ENCODE measurements at places on chromosomes 11 and 22.

DNA sequence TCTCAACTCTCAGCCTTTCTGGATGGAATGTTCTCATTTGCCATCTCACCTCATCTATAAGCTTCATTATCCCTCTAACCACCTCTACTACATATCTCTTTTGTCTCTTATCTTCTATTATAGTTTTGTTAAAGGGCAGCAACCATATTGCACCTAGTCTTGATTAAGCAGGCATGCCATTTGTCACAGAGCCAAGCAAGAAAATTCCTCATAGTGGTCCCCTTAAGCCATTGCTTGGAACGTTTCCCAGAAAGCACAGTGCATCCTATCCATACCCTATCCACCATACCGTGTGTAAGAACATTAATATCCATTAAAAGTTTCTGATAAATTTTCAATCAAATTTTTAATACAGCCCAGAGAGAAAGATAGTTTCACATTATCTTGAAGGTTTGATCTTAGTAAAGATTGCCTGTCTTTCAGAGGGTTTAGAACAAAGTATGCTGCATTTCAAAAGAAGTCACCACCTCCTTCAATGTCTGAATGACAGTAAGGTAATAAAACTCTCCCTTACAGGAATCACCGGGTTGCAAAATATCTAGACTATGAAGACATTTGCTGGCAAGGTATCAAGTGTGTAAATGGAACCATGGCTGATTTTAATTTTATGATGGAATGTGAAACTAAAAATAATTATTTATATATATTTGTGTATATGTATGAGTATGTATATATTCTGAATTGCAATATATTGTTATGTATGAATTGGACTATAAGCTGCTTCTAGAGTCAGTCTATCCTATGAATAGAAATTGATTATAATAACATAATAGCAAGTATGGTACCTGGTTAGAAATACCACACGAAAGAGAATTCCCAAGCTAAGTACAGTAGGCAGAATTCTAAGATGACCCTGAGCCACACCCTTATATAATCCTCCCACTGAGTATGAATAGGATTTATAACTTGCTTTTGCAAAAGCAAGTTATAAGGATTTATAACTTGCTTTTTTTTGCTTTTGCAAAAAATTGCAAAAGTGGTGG lies 1296.3 kb downstream of the LRRC4C start:
- no peak for DNase-seq

DNA sequence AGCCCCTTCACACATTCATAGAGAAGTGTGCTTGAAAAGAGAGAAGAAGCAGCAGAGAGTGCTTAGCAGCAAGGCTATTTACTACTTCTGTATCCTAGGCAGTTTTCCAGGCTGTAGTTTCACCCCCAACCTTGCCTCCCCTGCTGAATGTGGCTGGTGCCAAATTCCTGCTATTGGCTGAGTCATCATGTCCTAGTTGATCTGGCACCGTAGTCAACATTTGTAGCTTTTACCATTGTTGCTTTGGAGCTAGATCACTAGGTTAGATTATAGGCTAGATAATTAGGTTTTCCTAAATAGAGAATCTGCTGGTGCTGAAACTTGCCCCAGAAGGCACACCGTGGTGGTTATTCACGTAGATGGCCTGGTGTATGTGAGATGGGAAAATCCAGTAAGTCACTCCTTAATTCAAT lies 32.7 kb downstream of the ARHGAP42 start:
- DNase-seq = no peak

DNA sequence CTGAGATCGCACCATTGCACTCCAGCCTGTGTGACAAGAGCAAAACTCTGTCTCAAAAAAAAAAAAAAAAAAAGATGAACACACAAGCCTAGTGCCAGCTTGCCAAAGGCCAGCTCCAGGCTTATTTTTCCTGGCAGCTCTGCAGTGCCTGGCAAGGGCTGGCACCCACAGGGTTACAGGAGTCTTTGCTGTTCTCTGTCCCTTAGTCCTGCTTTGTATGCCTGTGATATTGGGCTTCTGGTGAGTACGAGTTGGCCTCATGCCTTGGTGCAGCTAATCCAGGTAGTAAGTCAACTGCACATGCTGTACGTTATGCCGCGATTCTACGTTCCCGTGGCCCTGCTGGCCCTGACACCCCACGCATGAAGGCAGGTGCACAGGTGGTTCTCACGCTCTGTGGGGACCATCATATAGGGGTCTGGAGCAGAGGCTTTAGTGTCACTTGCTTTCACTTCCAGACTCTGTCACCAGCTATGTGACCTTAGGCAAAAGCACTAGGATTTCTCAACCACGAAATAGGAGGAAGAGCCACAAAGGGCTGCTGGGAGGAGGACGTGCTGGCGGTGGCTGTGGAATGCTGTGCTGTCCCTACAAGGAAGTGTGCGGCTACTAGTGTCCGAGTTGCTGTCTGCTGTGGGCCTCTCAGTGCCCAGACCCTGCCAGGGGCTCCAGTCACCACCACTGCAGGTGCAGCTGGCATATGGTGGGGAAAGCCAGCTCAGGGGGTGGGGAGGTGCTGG lies 21.4 kb upstream of the RASL10A start:
- no peak for DNase-seq

DNA sequence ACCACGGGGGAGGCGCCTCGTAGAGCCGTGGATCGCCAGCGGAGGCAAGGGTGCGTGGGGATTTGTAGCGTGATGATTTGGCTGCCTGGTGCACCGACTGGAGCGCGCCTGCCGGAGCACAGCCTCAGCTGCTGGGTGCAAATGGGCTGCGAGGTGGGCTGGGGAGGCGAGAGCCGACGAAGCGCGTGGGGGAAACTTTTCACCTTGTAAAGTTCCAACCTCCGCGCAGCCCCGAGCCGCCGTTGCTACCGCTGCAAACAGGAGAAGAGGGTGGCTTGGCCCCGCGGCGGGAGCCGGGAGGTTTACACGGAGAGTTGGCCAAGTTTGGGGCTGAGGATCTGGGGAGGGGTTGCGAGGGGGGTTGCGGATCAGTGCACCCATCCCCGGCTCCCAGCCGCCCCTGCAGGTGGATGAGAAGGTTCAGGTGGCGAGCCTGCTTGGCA lies 528 bp downstream of the FAT3 start:
- no peak for DNase-seq

DNA sequence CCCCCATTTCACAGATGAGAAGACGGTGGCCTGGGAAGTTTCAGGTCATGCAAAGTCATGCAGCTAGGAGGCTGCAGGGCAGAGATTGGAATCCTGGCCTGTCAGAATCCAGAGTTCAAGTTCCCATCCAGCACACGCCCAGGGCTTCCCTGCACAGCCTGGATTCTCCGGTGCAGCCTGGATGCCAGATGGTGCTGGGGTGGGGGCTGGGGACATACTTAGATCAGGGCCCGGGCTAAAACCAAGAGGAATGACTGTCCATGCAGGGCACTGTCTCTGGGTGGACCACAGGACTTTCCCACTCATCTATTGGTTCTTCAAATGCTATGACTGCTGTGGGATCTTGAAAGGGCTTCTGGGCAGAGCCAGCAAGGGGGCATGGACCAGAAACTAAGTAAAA lies 24.6 kb downstream of the LMO1 start:
- no peak for DNase-seq

GRCh38 chr11:68370211-68371111 lies 58.1 kb downstream of the LRP5 start:
- DNase-seq = no peak

- no peak for DNase-seq
Measured at GRCh38 chr11:2214527-2215229, 43.1 kb upstream of the TH start.

- no peak for DNase-seq
Measured at GRCh38 chr11:3004481-3004880, 12.4 kb upstream of the NAP1L4 start.

DNA sequence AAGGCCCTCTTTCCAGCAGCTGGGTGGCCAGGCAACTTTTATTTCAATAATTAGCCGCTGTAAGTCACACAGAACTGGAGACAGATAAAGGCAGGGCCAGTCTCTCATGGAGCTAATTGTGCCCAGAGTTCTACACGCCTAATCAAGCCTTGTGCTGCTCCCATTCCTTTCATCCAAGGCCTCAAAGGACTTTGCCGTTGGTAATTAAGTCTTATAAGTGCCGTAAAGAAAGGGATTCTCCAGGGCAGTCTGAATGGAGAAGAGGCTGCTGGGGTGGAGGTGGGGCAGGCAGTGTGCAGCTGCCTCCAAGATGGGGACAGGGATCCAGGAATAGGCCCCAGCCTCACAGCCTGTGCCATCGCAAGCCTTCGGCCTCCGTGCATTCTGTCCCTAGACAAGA lies 357.9 kb downstream of the TENM4 start:
- no peak for DNase-seq

- no peak for DNase-seq
Measured at GRCh38 chr11:119726150-119726553, 2.8 kb downstream of the NECTIN1 start.

GRCh38 chr11:8593935-8594909 lies at the start of gene STK33:
STK33 (minus strand) TSS chr11:8594228; CDS start chr11:8474905, 119,323 bp downstream.
- no peak for DNase-seq

GRCh38 chr11:44945666-44946065 lies 5.0 kb downstream of the TP53I11 start:
- no peak for DNase-seq

GRCh38 chr11:1920128-1920908 lies 815 bp downstream of the TNNT3 start:
- no peak for DNase-seq

DNA sequence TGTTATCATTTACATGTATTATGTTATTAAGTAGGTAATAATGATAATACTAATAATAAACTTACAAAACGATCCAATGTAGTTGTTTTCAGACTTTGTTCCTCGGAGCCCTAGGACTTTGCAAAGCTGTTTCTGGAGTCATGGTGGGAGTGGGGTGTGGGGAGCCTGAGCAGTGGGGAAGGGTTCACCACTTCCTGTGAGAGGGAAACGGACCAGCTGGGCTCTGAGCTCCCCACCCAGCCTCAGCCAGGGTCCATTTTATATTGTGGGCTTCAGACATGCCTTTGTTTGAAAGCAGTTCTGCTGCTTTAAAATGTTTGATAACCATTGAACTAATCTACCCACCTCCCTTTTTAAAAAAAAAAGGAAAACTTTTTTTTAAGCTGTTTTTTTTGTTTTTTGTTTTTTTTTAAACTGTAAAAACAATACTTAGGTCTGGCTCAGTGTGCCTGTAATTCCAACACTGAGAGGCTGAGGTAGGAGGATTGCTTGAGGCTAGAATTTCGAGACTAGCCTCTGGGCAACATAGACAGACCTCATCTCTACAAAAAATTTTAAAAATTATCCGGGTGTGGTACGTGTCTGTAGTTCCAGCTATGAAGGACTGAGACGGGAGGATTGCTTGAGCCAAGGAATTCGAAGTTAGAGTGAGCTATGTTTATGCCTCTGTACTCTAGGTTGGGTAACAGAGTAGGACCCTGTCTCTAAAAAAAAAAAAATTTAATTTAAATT lies 7.0 kb downstream of the SERPING1 start:
- DNase-seq = no peak

DNA sequence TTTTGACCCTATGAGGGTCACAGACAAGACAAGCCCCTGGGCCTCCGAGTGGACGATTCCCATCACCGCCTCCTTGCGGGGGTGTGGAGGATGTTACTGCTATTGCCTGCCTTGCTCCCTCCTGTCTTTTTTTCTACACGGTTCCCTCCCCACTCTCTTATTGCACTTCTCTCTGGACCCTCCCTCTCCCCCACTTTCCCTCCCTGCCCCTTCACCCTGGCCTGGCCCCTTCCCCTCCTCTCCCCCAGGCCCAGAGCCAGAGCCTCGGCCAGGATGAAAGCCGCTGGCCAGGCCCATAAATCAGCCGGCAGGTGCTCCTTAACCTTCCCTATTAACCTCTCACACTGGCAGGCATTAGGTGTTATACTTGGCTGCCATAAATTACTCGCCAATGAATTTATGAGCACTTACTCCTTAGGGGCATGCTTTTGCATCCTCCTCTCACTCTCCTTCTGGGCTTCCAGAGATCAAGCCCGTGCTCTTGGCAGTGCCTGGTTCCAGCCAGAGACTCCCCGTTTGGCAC lies 18.3 kb upstream of the ALX4 start:
- DNase-seq = no peak

DNA sequence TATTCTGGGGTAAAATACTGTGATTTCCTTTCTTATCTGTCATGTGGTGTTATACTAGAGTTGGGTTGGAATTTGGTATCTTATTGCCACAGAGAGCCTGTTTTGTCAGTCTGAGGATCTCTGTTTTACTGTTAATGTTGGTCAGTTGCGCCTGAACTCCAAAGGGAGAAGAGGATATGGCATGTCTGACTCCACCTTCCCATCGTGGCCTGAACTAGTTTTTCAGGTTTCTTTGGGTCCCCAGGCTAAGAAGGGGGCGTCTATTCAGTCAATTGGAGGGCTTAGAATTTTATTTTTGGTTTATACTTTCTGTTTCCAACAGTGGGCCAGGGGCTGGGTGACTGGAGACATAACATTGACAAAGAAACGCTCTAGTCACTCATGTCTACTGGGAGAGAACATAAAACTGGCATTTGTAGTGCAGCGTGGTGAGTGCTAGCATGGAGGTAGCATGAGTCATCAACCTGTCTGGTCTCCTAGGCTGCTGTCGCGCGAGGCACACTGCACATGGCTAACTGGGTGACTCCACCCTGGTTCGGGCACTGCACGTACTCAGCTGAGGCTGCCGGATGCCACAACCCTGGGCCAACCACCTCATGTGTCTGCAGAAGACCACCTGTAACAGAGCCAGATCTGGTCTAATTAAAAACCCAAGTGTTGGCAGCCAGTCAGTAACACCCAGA lies 120.1 kb upstream of the OR9Q1 start:
- peak; percentile 1 for DNase-seq

DNA sequence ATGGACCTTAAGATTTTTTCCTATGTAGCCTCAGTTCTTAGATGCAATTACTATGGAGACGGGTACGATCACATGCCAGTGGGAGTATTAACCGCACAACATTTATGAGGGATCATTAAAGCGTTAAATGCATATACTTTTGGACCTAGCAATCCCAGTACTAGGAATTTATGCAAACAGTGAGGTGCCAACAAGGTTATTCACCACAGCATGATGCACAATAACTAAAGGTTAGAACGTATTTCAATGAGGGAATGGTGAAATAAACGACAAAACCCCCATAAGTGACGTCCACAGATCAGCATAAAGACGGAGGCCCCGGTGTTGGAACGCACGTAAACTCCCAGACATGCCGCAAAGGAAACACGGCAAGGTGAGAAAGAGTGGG lies 539 bp downstream of the SIRT3 start:
- DNase-seq = no peak

DNA sequence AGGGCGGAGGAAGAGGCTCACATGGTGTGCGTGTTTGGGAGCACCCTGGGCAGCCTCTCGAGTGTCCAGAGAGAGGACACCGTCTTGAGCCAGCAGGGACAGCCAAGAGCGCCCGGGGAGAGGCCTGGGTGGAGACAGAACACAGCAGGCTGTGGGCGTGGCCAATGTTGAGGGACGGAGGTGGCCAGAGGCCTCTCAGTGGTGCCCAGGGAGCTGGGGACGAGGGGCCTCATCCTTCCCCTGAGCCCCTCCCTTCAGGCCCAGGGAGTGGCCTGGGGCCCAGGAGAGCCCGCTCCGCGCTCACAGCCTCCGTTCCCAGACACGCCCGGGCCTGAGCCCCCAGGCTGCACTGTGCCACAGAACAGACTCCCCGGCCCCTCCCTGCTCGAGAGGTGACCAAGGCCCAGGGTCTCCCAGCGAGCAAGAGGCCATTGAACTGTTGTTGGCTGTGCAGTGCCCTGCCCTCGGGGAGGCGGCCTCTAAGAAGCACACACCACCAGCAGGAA lies 48.4 kb downstream of the CDKN1C start:
- no peak for DNase-seq
